Stimulated activated CD4-positive, alpha-beta T cell treated with anti-CD3 and anti-CD28 coated beads, Interleukin-1b, Interleukin-23, amount 100 ng/mL, for 48 hours (primary cell): ENCODE measurements at places on chromosomes 2 and 18.

DNA sequence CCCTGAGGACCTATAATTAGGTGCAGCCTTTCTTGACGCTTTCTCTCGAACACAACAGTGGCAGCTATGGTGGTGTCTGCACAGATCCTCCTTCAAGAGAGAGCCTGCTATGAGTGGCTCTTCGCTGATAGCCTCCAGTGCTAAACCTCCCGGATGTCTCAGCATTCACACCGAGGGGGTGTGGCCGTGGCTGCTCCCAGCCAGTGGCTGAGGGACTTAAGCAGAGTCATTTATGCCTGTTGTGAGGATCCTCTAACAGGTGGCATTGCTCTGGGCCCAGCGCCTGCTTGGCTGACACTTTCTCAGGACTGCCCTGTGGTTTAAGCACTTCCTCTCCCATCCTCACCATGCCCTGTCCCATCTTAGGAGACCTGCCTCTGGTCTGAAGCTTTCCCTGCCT is 592.0 kb upstream of the LRRTM1 start:
- DNase-seq = no peak

- DNase-seq = no peak
These were observed 177.8 kb downstream of the LNPK start for GRCh38 chr2:175824243-175824642.

GRCh38 chr18:65788373-65788772 is 37.6 kb downstream of the CDH7 start:
- DNase-seq = no peak

DNA sequence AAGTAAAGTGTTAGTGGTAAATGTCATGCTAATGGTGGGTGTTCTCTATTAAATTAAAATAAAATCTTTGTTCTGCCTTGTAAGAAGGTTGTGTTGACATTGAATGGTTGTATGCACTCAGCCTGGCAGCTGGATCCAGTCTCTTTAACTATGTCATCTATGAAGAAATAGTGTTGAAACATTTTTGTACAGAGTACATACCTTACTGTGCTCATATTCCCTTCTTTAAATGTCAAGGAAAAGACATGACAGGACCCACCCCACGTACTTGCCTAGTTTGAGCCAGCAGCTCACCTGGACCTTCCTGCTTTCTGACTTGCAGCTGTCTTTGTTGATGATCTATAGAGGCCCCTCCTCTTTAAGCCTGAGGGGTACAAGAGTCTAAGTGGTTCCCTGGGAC is 85.6 kb upstream of the ST3GAL5 start:
- DNase-seq = no peak

DNA sequence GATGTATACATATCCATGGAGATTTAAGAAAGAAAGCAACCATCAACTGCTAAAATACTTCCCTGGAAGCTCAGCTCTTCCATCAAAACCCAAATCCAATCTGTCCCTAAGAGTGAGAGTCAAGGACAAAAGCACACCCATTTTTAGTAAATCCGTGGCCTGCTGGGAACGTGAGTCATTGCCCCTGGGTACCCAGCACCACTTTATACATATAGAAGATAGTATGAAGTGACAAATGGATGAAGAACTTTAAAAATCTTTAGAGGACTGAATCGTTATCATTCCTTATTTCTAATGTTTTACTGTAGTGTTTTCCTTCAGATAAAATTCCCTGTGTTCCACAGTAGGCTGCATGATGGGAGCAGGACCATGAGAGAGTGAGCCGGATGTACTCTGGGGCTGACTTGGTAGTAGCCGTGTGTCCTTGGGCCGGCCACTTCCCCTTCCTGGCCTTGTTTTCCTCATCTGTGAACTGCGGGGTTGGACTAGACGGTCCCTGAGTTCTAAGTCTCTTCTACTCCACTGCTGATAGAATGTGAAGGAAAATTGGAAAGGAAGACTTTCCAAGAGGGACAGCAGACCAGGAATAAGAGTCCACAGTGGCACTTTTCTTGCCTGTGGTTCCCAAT is 28.5 kb upstream of the CEP68 start:
- DNase-seq = no peak

DNA sequence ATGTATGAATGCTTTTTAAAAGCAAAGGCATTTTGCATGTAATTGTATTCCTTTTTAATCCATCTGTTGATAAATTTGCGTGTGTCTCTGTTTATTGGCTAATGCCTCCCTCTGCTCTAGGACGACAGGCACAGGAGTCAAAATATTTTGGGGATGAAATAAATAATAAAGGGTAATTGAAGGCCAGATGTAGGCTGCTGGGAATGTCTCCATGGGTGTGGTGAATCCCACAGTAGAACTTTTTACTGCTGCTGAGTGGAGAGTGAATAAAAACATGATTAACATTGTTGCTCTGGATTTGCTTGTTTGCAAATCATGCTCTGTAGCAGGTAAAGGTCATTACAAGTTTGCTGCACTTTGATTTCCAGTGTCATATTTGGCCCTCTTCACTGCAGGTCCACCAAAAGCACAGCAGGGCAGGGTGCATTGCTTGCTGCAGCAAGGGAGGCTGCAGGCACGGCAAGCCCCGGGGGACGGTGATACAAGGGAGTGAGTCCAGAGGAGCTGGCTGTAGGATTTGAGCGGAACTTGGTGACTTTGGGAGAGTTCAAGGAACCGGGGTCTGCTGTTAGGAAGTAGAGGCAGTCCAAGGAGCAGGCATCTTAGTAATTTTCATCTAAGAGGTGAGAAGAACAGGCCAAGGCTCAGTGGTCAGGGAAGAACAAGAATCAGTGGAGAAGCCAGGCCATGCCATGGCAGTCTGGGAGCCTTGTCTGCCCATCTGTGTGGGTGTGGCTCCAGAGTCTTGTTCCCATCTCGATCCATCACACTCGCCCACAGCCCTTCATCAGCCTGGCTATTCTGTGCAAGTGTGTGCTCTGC is 201.5 kb upstream of the RAB6C start:
- no peak for DNase-seq

- DNase-seq = no peak
These were observed 126.7 kb downstream of the BCL2 start for GRCh38 chr18:63192885-63193349.

DNA sequence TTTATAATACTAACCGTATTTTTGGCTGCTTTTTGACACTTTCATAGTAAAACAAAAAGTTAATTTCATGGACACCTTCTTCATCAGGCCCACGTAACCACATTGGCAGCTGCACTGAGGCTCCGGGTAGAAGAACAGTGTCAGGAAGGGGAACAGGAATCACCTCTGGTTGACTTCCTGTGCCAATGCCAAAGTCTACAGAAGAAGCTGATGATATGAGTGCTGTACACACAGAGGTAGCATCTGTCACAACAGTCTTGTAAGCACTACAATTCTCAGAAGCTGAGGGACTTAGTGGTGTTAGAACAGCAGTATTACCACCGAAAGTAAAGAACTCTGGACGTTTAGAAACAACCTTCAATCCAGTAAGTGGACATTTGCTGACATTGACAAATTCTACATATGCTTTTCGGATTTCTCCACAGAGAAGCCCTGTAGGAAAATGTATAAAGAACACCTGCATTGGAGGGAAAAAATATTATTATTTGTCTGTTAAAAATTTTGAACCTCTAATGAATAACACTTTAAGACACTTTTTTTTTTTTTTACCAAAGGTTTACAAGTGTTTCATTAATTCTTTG is 85.3 kb downstream of the TRAPPC8 start:
- DNase-seq = no peak

- DNase-seq = peak; percentile 3
These were observed 323.9 kb downstream of the XIRP2 start for GRCh38 chr2:167212014-167212648.

DNA sequence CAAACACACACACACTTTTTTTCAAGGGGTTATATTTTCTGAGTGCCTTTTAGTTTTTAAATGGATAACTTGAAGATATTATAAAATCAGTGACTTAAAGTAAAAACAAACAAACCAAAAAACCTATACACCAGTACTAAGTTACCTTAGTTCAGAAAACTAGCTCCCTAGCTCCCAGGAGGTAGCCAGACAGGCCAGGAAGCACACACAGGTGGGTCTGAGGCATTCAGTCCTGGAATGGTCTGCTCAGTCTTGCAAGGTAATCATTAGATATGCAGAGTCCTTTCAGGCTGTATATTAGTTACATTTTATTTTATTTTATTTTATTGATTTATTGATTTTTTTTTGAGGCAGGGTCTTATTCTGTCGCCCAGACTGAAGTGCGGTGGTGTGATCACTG is 10.7 kb upstream of the DYNC2LI1 start:
- DNase-seq = no peak

- DNase-seq = no peak
These were observed 260.8 kb upstream of the FAM98A start for GRCh38 chr2:33859811-33860461.

- peak; percentile 71 for DNase-seq
These were observed 59.4 kb downstream of the DGKD start for GRCh38 chr2:233413559-233414272.

- no peak for DNase-seq
These were observed 24.9 kb upstream of the EPC2 start for GRCh38 chr2:148619560-148620195.

GRCh38 chr2:1791685-1792435 is 47.5 kb upstream of the PXDN start:
- DNase-seq = no peak

- no peak for DNase-seq
These were observed 130.5 kb downstream of the DYSF start for GRCh38 chr2:71583876-71584275.

DNA sequence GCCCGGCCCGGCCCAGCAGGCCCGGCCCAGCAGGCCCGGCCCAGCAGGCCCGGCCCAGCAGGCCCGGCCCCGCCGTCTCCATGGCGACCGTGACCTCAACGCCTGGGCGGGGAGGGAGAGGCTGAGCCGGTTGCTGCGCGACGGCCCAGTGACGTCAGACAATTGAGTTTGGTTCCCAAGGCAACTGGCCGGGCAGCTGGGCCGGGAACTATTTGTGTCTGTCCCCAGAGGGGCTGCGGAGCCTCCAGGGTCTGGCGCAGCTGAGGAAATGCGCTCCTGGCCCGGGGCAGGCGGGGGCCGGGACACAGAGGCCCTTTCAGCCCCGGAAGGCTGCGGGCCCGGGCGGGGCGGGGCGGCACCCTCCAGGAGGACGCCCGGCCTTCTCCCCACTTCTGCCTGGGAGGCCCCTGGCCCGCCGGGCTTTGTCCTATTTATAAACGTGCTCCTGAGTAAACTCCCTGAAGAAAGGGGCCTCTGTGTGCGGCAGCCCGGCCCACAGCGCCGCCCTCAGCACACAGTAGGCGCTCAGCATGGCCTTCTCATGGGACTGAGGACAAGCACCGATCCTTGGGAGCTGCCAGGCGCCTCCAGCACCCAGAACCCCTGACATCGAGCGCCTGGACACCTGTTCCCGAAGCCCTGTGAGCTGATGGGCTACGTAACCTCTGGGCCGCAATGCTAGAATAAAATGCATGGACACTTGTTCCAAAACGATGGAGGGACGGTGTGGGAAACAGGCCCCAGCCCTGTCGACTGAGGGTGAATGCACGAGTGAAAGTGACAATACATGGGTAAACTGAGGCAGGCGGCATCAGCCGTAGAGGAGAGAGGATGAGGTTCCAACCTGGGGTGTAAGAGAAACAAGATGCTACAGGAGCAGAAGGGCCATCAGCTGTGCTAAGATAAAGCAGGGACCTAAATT is 12.3 kb downstream of the TEX44 start:
- DNase-seq = peak; percentile 90

GRCh38 chr2:173397539-173397938 is 42.9 kb downstream of the CDCA7 start:
- no peak for DNase-seq

DNA sequence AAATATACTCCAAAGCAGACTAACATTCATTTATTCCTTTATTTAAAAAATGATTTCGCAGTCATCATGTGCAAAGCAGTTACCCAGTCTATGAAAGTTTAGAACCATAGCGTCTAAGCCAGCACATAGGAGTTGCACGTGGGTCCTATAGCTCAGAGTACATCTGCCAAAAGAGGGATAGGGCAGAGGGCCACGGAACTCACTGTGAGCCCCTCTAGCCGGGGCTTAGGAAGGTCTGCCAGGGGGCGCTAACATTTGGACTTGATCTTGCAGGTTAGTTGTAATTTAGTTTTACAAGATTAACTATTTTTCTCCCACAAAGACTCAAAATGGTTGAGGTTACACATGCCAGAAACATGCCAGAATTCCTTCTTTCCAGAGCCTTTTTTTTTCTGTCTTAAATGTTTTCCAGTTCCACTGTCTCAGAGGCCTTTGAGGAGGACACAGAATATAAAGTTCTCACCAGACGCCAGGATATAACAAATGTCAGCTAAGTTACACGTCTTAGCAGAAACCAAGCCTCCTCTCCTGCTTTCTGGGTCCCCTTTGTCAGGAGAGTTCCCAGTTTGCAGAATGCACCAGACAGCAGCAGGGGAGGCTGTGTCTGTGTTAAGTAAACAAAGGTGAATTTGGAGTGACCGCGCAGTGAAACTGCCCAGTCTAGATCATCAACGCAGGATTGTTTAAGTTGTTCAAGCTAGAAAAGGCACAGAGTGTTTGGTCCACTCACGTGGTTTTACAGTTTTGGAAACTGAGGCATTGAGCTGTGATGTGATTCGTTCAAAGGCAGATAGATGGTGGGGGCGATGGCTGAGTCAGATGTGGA is 292.0 kb downstream of the PRKCE start:
- DNase-seq = no peak

DNA sequence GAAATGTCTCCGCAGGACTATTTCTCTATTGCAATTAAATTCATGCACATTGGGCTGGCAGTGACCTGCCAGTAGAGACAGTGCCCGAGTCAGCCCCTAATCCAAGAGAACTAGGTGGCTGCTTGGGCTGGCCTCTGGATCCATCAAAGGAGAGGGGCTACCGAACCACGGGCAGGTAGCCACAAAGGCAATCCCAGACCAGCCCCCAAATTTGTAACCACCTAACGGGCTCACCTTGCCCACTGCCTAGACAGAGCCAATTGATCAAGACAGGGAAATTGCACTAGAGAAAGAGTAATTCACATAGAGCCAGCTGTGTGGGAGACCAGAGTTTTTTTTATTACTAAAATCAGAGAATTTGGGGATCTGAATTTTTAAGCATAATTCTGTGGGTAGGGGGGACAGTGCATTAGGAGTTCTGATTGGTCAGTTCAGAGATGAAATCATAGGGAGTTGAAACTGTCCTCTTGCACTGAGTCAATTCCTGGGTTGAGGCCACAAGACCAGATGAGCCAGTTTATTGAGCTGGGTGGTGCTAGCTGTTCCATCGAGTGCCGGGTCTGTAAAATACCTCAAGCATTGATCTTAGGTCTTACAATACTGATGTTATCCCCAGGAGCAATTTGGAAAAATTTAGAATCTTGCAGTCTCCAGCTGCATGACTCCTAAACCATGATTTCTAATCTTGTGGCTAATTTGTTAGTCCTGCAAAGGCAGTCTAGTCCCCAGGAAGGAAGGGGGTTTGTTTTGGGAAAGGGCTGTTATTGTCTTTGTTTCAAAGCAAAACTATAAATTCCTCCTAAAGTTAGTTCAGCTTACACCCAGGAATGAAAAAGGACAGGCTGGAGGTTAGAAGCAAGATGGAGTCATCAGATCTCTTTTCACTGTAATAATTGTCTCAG is 260.4 kb upstream of the SP5 start:
- no peak for DNase-seq
